Activated CD4-positive, alpha-beta T cell treated with anti-CD3 and anti-CD28 coated beads for 48 hours (primary cell): ENCODE measurements at places on chromosomes 1 and 21.

DNA sequence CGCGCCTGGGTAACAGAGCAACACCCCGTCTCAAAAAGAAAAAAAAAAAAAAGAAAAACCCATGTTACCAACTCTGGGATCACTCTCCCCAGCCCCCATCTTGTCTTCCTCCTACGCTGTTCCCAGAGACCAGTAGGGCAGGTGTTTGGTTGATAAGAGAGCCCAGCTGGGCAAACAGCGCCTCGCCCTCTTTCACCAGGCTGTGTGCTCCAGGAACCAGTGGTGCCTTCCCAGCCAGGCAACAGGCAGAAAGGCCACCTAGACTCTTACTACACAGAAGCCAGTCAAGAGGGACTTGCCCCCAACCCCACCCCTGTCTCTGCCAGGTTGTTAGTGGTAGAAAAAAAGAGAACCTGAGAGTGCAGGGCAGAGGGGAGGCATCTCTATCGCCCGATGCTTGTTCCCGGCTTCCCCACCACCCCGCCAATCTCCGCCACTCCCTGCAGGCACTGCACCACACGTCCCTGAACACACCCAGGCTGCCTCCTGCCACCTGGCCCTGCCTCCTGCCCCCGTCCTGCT, 14.0 kb upstream of the CTRC start:
- no peak for DNase-seq

DNA sequence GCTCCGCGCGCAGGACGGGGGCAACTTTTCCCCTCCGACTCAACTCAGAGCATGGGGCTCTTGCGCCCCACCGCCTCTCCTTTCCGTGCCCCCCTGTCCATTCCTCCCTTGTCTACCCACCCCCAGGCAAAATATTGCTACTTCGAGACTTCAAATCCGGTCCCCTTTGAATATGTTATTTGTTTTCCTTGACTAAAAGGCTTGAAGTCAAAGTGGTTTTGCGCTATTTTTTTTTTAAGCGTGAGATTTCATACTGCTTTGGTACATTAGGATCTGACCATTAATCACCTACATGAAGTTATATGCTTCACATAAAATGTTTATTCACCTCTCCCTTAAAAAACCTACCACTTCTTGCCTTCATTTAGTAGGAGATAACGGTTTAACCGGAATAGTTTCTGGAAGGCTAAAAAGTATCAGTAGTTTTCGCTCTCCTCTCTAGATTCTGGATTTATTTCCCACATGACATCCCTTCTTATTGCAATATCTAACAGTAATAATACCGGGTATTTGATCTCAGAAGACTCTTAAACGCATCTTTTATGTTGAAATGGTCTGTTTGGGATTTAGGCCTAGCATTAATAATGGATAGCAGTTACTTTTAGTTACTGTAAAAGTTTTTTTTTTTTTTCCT, 1.6 kb downstream of the NFIA start:
- no peak for DNase-seq

DNA sequence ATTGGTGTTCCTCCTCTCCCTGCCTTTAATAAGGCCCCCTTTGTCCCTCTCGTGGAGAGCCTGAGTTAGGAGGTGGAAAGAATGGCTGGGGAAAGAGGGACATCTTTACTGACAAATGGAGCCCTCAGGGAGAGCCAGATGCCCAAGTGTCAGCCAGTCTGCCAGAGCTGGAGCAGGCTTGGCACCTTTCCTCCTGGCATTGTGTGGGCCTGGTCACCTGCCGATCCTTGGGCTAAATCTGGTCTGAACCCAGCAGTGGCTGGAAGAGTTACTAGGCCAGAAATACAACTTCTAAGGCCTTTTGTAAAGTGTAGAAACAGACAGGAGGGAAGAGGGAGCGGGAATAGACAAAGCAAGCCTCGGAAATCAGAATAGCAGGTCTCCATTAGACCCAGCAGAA, 24.9 kb downstream of the VANGL1 start:
- DNase-seq, result no peak

GRCh38 chr1:5620997-5621396, 371.2 kb downstream of the NPHP4 start:
- DNase-seq, result no peak

GRCh38 chr1:3790500-3790923, 5.8 kb downstream of the LRRC47 start:
- no peak for DNase-seq

GRCh38 chr1:2115008-2115641, 64.9 kb downstream of the PRKCZ start:
- DNase-seq, result no peak

DNA sequence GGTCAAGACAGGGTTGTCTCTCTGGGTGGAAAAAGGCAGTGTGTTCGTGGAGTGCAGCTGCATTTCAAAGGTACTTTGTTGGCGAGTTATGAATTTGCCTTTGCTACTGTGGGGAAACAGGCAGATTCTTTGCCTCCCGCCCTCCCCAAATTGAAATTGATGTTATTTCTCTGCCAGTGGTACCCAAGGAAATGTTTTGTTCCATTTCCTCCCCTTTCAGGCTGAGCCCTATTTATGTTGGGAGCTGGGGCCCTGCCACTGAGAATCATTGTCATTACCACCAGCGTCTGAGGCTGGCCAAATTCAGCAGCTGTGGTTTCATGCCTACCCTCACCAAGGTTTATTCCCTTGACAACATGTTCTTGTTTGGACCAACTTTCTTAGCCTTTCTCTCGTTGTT, 48.5 kb upstream of the OLIG2 start:
- no peak for DNase-seq

DNA sequence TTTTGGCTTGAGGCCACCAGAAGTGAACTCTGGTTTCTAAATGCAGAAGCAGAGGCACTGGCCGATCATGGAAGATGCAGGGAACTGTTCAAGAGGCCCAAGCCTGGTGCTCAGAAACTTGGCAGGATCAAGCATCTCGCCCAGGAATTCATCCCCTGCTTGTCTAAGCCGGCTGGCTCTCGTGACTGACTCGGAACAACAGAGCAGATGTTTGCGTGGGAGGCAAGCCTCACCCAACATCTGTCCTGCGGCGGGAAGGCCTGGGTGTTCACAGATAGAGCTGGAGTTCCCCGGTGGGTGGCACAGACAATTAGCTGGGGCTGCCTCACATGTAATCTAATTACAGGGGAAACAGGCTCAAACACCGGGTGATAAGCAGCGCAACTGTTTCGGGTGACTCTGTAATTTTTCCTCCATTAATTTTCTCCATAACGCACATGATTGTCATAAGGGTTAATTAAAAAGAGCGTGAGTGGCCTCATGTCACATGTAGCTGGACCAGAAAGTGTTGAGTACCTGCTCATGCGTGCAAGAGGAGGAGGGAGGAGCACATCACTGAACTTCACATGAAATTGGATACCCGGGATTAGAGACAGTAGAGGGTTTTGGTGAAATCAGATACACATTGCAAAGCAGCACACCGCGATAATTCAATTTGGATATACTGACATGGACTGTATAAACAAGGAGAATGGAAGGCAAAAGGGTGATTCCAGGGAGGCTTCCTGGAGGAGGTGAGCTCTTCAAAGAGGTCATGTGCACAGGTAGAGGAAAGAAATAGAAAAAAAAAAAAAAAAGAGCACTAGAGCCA, 180.0 kb downstream of the ETS2 start:
- peak; percentile 77 for DNase-seq
